ENCODE measurements at places on chromosomes 3 and 15.

DNA sequence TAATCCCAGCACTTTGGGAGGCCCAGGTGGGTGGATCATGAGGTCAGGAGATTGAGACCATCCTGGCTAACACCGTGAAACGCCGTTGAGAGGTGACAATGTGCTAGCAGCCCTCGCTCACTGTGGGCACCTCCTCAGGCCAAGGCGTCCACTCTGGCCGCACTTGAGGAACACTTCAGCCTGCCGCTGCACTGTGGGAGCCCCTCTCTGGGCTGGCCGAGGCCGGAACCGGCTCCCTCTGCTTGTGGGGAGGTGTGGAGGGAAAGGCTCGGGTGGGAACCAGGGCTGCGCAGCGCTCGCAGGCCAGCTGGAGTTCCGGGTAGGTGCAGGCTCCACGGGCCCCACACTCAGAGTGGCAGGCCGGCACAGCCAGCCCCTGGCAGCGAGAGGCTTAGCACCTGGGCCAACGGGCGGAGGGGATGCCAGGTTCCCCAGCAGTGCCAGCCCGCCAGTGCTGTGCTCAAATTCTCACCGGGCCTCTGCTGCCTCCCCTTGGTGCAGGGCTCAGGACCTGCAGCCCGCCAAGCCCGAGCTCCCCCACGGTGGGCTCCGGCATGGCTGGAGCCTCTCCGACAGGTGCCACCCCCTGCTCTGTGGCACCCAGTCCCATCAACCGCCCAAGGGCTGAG is 253.6 kb downstream of the CNTN4 start:
- DNase-seq: no peak

- no peak for DNase-seq
Observed at GRCh38 chr3:53067567-53067966, 21.7 kb upstream of the SFMBT1 start.

GRCh38 chr15:38761681-38762080 is 197.1 kb upstream of the RASGRP1 start:
- no peak for DNase-seq

- DNase-seq: no peak
Observed at GRCh38 chr3:85007195-85008094, 48.7 kb downstream of the CADM2 start.

DNA sequence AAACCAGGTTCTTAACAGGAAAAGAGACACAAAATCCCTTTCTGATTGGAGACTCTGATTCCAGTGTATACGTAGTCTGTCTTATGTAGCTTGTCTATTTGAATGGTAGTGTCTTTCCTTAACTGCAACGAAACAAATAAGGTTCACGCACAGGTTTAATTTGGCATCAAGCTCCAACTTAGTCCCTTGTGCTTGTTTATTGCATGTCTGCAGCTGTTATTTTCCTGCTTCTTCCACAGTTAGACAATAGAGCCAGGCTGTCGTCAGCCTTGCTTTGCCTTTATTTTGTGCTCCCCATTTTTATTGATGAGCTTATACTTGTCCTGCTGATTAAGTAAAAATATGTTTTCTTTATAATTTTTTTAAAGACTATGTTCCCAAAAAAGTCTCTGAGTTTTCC is 152.7 kb upstream of the CDIN1 start:
- no peak for DNase-seq

DNA sequence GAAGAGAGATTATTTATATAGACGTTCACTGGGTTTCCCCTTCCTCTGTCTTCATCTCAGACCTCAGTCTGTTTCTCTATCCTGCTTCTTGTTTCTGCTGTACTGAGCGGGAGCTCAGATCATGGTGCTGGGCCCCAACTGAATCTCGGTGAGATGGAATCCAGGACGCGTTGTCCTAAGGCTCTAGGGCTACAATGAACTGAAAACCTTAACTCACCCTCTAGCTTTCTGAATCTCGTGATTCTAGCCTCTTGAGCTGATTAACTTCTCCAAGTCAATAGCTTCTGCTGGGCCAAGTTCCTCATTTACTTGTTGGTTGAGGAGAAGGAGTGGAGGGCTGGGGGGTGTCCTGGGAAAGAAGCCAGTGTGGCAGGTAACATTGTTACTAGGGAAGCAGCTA is 32.7 kb upstream of the MAP3K13 start:
- no peak for DNase-seq

GRCh38 chr3:129598000-129598381 is 8.5 kb downstream of the PLXND1 start:
- DNase-seq: no peak

DNA sequence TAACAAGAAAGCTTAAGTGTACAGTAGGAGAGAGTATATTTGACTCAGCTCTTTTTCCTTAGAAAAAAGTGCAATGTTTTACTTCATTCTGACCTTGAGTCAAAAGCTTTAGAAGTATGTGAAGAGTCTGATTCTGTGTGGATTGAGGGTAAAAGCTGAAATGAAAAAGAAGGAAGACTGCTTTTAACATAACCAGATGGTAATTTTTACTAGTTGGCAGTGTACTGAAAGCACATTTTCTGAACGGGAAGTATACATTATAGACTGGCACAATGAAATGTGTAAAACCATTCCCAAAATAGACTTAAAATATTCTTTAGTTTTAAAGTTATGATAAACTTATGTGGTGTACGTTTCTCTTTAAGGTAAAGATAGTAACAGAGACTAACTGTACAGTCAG is 197.8 kb upstream of the ZNF717 start:
- no peak for DNase-seq

- no peak for DNase-seq
Observed at GRCh38 chr3:148459931-148460513, 237.7 kb upstream of the AGTR1 start.

DNA sequence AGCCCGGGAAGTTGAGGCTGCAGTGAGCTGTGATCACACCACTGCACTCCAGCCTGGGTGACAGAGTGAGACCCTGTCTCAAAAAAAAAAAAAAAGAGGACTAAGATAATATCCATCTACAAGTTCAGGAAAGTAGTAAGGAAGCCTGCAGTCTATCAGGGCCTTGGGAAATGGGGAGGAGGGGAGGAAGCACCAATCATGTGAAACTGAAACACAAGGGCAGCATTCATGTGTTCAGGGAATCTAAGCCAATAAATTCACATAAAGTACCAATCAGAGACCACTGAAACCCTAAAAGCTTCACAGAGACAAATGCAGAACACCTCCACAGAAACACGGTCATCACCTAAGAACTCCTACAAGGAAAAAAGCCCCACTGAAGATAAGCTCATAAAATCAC is 22.9 kb upstream of the HHATL start:
- DNase-seq: no peak

Data from activated T-helper 1 cell treated with anti-CD3 and anti-CD28 coated beads, Interleukin-2, amount 50 U/mL, for 16 hours (primary cell).